CD4-positive, alpha-beta T cell treated with Interleukin-2 at 100 ng/mL for 4 hours (primary cell): ENCODE measurements at places on chromosomes 2 and 18.

- DNase-seq = no peak
These were observed 510.9 kb upstream of the CELF4 start for GRCh38 chr18:38076346-38077070.

GRCh38 chr2:172207911-172208310, 105.2 kb upstream of the DLX2 start:
- no peak for DNase-seq

DNA sequence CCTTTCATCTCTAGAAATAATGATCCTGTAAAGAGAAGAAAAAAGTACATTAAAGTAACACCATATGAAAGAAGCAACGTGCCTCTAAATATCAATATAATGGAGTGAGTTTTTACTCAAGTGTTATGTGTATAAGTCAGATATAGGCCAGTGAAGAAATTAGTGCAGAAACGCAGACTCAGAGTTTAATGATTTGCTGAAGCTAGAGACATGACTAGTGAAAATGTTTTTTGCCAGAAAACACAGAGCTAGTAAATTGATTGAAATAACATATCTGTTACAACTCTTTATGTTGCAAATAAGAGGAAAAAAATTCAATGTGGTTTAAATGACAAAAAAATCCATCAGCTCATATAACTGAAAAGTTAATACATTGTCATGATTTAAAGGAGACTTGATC, 217.2 kb upstream of the NXPH2 start:
- no peak for DNase-seq

GRCh38 chr2:67283641-67284040, 113.5 kb upstream of the ETAA1 start:
- DNase-seq = no peak

DNA sequence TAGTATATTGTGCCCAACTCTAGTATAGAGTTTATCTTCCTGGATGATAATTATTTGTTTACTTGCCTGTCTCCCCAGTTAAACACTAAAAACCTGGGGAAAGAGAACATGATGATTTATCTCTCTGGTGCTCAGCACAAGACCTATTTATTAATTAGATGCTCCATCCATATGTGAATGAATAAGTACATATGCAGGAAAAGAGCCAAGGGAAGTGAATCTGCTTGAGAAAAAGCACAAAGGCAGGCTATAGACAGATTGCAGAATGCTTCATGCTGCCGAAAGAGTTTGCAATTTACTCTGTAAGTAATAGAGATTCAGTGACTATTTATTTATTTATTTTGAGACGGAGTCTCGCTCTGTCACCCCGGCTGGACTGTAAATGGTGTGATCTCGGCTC, 37.3 kb upstream of the MFF start:
- no peak for DNase-seq

DNA sequence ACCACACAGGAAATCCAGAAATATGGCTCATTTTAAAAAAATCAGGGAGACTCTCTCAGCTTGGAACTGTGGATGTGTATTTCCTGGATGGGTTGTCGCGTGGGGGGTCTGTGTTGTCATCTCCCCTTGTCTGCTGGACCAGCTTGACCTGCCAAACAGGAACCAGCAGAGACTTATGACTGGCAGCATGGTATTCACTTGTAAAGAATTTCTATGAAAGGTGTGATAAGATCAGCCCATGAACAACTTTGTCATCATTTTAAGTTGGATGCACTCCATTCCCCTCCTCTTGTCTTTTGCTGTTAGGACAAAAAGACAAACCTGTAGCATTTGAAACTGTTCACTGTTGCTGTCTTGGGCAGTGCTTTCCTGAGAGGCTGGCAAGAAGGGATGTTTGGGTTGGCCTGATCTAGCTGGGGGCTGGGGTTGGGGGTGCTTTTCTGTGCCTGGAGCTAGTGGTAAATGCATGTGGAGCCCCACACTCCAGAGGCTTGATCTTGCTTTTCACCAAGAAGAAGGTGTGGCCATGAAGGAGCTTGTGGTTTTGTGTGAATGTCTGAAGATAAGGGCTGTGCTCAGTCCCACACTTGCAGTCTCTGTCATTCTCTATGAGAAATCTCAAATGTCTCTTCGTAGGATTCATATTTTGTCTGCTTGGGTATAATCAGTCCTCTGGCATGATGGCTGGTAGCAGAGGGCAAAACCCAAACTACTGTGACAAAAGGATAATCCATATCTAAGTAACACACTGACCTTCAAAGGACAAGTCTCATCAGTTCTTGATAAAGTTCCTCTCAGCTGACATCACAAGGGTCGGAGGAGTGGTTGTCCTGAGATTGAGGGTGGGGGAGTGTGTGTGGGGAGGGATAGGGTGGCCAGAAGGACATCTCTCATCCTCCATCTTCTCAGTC, 39.0 kb downstream of the RALB start:
- DNase-seq = no peak

GRCh38 chr2:190984595-190984994, 29.4 kb downstream of the STAT1 start:
- peak; percentile 32 for DNase-seq

DNA sequence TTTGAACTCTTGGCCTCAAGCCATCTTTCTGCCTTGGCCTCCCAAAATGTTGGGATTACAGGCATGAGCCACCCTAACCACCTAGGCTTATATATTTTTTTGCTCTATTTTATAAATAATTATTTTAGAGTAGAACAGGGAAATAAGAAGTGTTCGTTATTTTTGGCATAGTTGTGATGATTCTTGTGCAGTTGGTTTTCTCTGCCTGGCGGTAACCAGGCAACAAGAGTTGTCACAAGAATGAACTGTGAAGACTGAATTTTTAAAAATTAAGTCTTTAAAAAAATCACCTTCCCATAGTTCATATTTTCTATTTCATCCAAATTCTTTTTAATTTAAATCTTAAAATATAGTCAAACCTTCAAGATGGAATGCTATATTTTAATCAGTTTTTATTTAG, 310.2 kb downstream of the ARL6IP6 start:
- no peak for DNase-seq

GRCh38 chr2:41111836-41112627, 660.1 kb upstream of the SLC8A1 start:
- DNase-seq = no peak

DNA sequence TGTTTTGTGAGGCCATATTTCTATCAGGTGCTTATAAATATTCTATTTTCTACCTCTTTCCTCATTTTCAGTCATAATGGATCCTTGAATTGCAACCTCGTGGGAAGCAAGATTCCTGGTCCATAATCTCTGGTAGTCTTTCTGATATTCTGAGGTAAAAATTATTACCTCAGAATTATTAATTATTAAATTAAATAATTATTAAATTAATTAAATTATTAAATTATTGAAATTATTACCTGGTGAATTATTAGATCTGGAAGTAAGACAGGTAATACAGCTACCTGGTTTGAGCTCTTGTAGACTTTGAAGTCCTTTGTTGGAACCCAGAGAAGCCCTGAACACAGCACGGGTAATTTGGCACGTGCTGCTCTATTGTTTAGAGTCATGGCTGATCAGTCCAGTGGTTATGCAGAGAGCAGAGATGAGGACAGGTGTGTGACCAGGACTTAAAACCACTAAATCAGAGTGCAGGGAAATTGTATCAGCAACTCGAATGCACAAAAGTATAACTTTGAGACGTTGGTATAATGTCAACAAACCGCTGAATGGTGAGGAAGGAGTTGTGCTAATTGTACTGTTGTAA, 46.8 kb upstream of the PTPRM start:
- no peak for DNase-seq

- no peak for DNase-seq
These were observed 608.9 kb downstream of the SUCLG1 start for GRCh38 chr2:83850071-83850725.

DNA sequence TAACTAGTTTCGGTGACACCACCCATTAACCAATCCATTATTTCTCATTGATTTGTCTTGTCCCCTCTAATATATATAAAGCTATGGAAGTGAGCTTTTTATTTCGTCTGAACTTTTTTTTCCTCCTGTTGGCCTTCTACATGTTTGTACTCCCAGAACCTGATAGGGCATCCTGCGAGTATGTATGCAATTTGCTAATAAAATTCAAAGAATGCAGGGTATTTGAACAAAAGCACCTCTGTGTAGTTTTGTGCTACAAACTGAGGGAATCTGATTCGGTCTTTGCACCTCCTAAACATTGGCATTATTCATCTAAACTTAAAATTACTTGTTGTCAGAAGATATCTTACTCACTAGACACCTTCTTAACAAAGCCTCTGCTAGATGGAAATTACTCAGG, 242.9 kb upstream of the TMEFF2 start:
- DNase-seq = no peak

- DNase-seq = no peak
These were observed 23.0 kb upstream of the TAF1B start for GRCh38 chr2:9820020-9820973.

GRCh38 chr18:26159353-26159752, 25.7 kb downstream of the PSMA8 start:
- DNase-seq = peak; percentile 5

GRCh38 chr18:22469061-22469734, 51.5 kb upstream of the CTAGE1 start:
- DNase-seq = no peak

GRCh38 chr18:28682912-28683311, 506.0 kb upstream of the CDH2 start:
- no peak for DNase-seq
